Cerebellar nuclear complex (tissue), 1 donor: ENCODE measurements at places on chromosomes 1 and 21.

GRCh38 chr1:54922921-54923421, 36.0 kb upstream of the DHCR24 start:
- DNase-seq, result no peak

DNA sequence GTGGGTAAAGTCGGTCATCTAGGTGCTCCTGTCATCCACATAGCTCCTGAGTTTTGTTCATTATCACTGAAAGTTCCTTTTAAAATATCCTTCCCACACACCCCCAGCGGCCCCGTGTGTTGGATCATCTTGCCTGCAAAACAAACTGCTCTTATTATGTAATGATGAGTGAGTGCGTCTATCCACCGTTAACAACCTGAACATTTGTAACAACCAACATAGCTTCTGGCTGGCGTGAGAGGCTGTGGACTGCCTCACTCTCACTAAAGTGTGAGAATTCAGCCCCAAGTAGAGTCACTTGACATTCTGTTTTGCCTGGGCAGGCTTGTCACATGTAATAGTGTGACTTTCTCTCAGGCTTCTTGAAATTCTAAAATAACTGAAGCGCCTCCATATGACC, 14.5 kb upstream of the KCNA2 start:
- DNase-seq, result no peak

DNA sequence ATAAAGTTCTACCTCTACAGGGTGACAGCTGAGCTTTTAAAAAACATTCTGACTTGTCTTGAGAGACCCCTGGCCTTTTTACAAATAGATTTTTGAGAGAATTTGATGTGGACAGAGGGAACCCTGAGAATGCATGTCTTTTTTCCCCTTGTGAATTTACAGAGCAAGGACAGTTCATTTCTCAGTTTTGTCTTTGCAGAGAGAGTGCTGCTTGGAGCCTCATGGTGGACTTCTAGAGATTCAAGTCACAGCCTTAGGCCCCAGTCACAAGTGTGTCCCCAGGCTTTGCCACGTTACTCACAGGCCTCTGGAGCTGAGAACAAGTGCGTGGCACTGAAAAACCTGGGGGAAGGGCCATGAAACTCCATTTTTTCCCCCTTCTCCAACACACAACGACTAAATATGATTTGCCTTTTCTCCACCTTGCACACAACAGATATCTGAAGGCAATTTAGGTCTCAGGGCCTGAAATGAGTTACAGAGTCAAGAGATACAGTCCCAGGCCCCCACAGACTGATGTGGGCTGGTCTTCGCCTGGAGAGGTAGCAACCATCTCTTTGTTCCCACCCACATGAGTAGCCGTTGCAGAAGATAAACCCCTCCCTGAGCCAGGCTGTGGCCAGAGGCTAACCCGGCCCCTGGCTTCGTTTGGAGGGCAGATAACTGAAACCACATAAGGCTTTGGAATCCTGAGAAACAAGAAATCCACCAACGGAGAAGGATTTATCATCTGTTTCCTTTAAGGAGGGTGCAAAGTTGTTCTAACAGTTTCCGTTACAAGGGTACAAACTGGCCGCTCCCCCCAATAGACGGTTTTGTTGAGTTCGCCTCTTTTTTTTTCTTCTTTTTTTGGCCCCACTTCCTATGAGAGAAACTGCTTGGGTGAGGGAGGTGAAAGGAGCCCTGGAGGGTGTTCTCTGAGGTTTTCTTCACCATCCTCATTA, 1.0 kb upstream of the PIGV start:
- no peak for DNase-seq

GRCh38 chr1:87064986-87065385, 150.6 kb downstream of the HS2ST1 start:
- no peak for DNase-seq

DNA sequence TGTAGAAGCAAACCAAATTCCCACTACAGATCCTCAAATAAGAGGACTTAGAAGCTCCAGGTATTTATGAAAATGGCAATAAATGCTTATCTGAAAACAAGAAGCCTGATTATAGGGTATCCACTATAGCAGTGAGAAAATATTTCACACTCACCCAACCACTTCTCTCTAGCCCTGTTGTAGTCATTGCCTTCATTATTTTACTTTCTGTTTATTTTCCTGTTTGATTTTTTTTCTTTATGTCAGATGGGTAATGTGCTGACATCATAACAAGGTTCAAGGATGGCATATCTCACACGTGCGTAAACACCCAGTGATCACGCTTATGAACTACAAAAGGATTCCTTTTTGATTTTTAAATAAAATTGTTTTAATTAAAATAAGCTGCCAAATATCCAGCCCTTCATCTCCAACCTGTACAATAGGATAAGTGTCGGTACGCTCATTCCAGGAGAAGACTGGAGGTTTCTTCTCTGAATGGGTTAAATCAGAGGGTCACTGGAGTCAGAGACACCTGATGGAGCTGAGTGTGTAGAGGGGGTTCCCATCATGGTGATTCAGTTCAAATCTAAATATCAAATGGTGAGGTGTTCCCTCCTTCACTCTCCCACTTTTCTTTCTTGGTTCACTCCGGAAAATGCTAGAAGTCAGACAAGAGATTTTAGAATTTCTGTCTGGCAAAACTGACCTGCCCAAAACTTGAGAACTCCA, 8.2 kb upstream of the S1PR1 start:
- no peak for DNase-seq

DNA sequence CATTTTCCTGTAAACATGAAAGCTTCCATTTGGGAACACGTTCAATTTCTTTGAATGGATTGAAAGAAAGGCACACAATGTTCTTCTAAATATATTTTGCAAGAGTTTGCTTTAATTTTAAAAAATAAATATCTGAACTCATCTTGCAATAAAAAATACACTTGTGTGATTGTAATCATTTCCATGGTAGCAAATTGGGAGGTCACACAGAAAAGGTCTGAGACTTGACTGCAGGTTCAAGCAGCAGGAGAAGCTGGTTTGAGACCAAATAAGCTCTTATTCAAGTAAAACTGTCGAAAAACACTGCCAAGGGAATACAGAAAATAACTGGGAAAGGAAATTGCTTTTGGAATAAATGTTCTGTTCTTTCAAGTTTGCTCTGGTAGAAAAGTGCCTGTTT, 498.9 kb downstream of the ADGRL2 start:
- no peak for DNase-seq
